Posterior vena cava (tissue), 2 donors: ENCODE measurements at places on chromosomes 12 and 14. TPM values are rescaled to one million over a fixed set of nuclear protein-coding genes. Genes with fewer than 3 reads are reported as not detected.

DNA sequence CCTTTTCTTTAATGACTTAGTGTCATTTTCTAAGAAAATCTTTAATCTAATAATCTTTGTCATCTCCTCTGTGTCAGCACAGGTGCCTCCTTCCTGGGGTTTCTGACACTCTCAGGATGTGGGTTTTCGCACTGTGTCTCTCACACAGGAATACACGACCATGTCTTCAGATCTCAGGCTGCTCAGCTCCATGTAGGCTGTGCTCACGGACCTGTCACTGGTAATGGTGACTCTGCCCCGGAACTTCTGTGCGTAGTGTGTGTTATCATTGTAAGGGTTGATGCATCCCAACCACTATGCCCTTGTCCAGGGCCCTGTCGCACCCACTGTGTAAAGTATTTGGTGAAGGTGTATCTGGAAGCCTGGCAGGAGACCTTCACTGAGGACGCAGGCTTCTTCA is 647.8 kb downstream of the TMEM121 start:
- no peak for DNase-seq

DNA sequence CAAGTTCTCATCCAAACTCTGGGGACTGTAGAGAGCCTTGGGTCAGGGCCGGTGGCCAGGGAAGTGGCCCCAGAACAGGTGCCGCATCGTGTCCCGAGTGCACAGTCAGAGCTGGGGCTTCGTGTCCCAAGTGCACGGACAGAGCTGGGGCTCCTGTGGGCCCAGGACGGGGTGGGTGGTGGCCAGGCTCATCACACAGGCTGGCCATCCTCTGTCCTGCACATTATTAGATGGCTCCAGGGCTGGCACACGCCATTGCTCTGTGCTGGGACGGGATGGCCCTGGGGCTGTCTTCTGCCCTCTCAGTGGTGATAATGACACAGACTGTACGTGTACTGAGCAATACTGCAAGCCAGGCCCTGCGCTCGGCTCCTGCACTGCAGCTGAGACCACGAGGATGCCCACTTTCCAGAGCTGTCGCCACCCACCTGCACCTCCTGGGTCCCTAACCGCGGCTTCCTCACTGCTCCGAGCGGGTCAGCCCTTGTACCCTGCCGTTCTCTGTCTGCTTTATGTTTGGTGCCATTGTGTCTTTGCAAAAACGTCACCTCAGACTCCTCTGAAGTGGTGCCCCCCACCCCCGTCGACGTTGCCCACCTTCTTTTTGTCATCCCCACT is 1.9 kb downstream of the FBRSL1 start:
- DNase-seq = no peak

- no peak for DNase-seq
Observed at GRCh38 chr14:75978249-75978731, 3.5 kb downstream of the TGFB3 start.

DNA sequence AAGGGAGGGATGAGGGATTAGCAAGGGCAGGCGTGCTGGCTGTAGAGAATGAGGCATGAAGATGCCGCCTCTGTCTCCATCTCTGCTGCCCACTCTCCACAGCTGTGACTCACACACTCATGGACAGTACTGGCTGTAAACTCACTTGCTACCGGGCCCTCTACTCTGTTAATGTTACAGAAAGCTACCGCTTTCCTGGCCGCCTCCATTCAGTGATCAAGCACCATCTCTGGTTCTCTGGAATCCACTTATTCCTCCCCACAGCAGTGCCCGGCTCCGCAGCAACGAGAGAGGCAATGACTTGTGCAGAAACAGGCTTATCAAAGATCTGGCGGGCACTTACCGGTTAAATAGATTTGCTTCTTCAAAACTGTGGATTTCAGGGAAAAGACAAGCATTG is 34.8 kb downstream of the AMN start:
- no peak for DNase-seq

DNA sequence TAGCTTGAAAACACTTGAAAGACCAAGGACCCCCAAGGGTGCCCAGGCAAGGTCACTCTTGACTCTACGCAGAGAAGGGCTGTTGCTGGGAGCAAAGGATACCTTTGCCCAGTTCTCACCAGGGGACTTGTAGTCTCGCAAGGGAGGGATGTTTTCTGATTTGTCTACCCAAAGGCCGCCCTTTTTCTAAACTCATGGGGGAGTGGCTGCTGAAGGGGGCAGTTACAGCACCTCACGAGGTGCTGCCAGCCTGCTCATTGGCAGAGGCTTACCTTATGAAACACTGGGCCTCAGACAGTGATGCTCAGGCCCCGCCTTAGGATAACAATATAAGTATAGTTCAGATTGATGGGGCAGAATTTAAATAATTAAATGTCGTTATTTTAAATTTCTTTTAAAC is 107.0 kb downstream of the ETV6 start:
- DNase-seq = no peak

DNA sequence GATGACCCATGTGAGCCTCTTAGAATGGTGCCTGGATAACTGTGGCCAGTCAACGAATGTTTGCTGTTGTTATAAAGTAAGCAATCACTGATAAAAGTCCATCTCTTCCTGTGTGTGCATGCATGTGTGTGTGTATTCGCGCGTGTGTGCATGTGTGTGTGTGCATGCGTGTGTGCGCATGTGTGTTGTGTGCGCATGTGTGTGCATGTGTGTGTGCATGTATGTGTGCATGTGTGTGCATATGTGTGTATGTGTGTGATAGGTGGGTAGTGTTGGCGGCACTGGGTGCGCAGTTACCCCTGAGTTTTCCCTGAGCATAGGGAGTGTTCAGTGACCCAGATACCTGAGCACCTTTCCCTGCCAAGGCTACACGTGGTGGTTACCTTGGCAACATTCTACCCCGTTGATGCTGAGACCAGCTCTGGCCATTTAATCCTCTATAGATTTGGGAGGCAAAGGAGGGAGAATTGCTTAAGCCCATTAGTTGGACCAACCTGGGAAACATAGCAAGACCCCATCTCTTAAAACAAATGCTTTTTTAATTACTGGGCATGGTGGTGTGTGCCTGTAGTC is 137.8 kb downstream of the SLC15A4 start:
- DNase-seq = peak; percentile 43

DNA sequence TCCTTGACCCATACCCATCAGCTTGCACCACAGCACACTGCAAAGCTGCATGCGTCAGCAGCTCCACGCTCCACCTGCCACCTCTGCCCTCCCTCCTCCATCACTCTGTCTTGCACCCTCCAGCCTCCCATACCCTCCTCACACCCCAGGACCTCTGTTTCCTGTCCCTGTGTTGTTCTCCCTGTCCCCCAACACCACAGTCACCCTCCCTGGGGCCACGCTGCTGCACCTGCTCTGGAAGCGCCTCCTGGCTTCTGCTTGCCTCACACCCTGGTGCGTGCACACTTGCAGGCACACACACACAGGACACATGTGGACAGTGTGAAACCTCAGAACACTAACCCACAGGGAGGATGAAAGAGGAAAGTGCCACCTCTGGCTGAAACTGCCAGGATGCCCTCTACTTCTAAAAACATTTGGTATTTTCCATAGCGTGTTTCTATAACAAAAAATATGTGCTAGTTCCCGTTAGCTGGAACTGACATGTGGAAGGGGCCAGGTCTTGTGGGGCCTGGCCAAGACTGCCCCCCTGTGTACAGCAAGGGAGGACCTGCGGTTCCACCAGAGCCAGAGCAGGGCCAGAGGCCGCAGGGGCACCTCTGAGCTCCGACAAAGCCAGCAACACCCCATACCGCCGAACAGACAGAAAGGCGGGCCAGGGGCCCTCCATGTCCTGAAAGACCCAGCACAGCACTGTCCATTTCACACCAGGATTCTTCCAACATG is 10.0 kb downstream of the BRF1 start:
- no peak for DNase-seq

DNA sequence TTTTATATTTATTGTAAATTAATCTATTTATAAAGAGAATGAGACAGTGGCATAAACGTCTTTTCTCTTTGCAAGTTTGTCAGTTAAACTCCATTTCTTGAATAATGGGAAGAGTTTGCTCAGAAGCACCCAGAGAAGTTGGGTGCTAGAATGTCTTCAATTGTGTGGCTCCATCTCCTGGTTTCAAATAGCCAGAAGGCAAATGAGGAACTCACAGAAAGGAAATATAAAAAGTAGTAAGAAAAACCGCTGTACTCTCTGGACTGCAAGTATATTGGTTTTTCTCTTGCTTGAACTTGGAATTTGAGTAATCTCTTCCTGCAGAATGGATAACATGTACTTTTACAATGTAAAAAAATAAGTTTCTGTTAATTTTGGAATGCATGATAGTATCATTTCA is 217.5 kb downstream of the DPY19L2 start:
- no peak for DNase-seq

DNA sequence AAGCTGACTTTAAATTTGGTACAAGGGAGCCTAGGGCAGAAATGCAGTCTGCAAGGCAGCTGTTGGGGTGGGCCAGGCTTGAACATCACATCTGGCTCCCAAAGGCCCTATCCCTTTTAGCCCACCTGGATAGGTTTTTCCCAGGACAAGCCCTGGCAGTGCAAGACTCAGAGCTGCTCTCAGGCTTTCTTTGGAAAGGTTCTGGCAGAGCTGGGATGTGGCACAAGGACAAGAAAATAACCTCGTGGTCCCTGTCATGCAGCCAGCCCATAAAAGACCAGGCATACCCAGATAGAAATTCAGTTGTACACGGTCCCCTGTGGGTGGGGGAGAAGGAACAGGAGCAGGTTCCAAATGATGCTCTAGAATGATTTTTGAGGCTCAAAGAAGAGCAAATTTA is 206.9 kb downstream of the TTC7B start:
- DNase-seq = no peak

DNA sequence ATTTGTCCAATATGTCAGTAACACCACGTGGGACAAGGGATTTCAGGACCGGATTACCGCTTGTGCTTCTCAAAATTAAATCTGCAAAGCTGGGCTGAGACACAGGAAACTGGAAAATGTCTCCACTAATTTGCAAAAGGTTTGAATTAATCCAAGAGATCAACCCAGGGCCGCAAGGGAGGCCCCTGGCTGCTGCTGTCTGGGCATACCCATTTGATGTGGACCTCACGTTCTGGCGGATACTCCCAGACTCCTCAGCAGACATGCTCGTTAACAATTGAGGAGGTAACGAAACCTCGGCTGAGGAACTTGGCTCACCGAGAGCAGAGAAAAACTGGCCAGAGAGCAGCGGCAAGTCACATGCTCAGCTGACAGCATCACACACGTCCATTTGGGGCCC is 180.6 kb downstream of the SLC15A4 start:
- no peak for DNase-seq

GRCh38 chr12:45637706-45638105 is 91.8 kb upstream of the ARID2 start:
- no peak for DNase-seq

- no peak for DNase-seq
Observed at GRCh38 chr14:103332143-103332919, 1.7 kb upstream of the EIF5 start.

DNA sequence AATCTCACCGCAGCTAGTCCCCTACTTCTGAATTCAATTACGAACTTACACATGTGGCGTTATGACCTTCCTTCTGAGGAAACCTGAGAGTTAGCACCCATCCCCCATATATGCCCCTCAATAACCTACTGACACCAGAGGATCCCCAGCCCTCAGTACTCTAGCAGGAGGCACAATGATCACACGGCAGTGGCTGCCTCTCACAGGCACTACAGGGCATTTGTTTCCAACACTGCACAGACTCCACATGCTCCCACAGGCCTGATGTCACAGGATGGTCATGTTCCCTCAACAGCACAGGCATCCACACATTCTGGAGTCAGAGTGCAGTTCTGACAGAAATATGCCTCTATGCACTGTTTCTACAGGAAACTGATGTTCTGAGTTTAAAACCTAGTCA is 17.4 kb downstream of the PPP1CC start:
- DNase-seq = no peak

- DNase-seq = peak; percentile 25
Observed at GRCh38 chr12:132661972-132662371, 25.2 kb downstream of the POLE start.

DNA sequence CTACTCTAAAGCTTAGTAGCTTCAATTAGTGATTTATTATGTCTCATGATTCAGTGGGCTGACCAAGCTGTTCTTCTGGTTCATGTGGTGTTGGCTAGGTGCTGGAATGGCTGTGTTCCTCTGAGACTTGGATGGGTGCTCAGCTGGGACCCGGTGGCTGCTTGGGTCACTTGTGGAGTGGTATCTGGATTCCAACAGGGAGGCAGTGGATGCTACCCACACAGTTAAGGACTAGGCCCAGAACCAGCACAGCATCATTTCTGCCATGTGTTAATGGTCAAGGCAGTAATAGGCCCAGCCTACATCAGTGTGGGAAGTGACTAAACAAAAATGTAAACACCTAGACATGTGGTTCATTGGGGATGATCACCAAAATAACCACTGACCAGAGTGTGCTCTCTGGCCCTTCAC is 72.2 kb downstream of the FGD4 start:
- no peak for DNase-seq

DNA sequence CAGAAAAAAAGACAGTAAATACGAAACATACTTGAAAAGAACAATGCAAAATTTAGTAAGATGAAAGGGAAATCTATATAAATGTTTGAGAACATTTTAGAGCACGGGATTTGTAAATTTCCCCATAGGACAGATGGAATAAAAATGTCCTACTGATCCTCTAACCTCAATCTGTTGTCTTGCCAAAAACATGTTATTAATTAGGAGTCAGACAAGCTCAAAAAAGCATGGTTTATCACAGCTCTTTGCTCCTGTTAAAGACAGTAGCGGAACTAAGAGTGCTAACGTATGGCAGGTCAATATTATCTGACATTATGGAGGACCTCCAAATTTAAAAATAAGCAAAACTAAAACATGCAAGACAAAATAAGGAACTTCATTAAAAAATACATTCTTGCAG is 12.9 kb downstream of the GMFB start:
- no peak for DNase-seq

- no peak for DNase-seq
Observed at GRCh38 chr12:89571491-89572195, 45.8 kb upstream of the POC1B start.

GRCh38 chr12:2311020-2311778 is 258.4 kb downstream of the CACNA1C start:
- DNase-seq = no peak

- DNase-seq = peak; percentile 80
Observed at GRCh38 chr14:68685419-68686204, 107.3 kb downstream of the ZFP36L1 start.

RHOJ gene
- total RNA-seq = 19.8 TPM

MGAT4C gene
- total RNA-seq = 4.6 TPM

TAS2R42 gene
- total RNA-seq = not detected

GRIP1 gene
- 6.8 TPM for total RNA-seq

ADAM21 gene
- total RNA-seq = not detected

LIN7A gene
- total RNA-seq = 3.6 TPM

NTN4 gene
- total RNA-seq = 24.6 TPM

GYS2 gene
- total RNA-seq = not detected

NRL gene
- total RNA-seq = 1.4 TPM

KLHL33 gene
- total RNA-seq = 1.2 TPM
